Fibroblast of villous mesenchyme (primary cell): ENCODE measurements at places on chromosomes 11 and 22. TPM values are rescaled to one million over a fixed set of nuclear protein-coding genes. Genes with fewer than 3 reads are reported as not detected.

- DNase-seq = no peak
Measured at GRCh38 chr22:26409719-26410335, 19.2 kb upstream of the ASPHD2 start.

DNA sequence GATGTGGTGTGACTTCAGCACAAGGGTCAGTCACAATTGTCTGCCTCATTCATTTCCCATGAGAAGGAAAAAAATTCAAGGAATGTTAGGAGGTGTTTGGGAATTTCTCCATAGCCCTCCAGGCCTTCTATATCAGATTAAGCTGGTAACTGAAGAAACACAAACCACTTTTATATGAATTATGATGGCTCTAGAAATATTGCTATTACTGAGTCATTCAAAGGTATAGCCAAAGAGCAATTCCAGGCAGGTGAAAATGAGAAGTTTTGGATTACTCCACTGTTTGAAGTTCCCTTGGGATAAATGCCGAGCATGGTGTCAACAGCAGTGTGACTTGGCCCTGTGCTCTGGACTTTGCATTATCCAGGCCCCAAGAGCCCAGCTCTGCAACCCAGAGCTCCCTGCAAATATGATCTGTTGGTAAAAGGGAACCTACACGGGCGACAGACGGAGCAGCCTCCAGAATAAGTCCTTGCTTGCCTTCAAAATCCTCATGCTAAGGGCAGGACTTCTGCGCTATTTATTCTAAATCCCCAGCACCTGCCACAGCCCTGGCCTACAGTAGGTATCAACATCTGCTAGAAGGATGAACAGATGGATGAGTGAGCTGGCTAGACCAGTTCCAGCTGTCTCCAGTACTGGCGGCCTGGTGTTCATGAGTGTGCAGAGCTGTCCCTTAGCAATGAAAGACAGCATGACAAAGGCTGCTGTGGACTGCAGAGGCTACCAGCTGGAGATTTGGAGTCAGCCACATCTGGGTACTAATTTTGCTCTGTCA, 67.5 kb upstream of the ZBED5 start:
- DNase-seq = no peak

GRCh38 chr11:34707462-34707840, 86.6 kb downstream of the EHF start:
- DNase-seq = no peak

- no peak for DNase-seq
Measured at GRCh38 chr11:45812581-45813548, 7.9 kb downstream of the SLC35C1 start.

Gene ZBED4
- total RNA-seq = 10.6 and 13.4 TPM in 2 replicates

DNA sequence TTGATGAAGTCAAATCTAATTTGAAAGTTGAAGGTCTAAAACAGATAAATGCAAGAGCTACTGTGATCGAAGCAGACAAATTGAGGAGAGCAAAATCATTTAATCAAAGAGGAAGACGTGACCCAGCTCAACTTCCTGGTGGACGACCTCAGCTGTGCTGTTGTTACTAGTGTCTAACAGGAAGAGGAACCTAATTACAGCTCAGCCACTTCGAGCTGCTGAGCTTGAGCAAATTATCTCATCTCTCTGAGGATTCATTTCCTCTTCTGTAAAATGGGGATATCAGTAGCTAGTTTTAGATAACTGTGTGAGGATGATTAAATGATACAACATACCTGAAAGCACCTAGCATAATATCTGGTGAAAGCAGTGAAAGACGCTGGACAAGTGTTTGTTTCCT, 48.6 kb upstream of the OLFML1 start:
- DNase-seq = no peak

Gene IGSF9B
- total RNA-seq = under 0.01 TPM in 1 of 2 replicates, not detected in the other

DNA sequence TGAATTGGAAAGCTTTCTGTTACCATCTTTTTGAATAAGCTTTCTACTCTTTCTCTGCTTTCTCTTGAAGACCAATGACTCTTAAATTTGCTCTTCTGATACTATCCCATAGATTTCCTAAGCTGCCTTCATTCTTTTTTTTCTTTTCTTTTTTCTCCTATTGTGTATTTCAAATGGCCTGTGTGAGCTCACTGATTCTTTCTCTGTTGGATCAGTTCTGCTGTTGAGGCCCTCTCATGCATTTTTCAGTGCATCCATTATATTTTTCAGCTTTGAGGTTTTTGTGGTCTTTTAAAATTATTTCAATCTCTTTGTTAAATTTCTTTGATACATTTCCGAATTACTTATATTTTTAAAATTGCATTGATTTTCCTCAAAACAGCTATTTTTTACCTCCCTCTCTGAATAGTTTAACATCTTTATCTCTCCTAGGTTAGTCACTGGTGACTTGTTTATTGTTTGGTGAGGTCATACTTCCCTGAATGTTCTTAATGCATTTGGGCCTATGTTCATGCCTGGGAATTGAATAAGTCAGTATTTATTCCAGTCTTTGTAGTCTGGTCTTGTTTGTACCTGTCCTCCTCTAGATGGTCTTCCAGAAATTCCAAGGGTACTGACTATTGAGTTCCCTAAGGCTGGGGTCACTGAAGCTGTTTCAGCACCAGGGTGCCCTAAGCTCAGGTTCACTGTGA, 110.6 kb upstream of the SERPIND1 start:
- no peak for DNase-seq

DNA sequence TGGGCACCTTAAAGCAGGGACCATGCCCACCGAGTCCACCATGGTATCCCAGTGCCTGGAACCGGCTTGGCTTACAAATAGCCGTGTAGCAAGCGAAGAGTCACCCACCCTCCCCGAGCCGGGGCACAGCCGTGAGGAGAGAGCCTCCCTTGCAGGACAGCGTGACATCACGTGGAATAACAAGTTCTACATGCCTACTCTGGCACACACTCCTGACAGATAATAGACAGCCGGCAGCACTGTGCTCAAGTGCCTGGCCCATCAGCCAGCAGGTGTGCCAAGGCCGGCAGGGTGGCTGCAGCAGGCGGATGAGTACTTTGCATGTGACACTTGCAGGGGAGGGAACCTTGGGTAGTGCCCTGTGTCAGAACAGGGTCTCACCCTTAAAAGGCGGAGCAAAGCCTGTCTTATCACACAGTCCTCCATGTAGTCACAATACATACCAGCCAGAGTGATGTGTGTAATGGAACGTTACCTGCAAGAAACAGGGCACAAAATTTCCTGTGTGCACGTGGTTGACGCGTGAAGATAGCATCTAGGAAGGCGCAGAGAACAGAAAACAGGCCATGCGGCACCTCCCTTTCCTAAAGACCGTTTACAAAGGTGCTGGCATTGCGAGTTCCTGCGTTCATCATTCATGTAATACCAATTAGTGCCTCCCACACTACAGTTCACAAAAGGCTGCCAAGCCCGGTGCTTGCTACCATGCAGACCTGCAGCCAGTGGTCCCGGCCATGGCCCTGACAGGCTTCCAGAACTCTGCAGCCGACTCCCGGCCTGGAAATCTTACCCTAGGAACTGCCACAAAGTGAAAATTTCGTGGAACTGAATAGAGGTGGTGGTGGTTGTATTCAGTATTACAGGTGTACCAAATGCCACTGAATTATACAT, 16.4 kb downstream of the TOM1 start:
- DNase-seq = no peak

GRCh38 chr11:60128376-60128775, 39.9 kb downstream of the MS4A2 start:
- DNase-seq = no peak

- DNase-seq = no peak
Measured at GRCh38 chr22:23781065-23781464, 5.7 kb upstream of the SMARCB1 start.

Gene RIC3
- total RNA-seq = under 0.01 TPM in 1 of 2 replicates, not detected in the other

DNA sequence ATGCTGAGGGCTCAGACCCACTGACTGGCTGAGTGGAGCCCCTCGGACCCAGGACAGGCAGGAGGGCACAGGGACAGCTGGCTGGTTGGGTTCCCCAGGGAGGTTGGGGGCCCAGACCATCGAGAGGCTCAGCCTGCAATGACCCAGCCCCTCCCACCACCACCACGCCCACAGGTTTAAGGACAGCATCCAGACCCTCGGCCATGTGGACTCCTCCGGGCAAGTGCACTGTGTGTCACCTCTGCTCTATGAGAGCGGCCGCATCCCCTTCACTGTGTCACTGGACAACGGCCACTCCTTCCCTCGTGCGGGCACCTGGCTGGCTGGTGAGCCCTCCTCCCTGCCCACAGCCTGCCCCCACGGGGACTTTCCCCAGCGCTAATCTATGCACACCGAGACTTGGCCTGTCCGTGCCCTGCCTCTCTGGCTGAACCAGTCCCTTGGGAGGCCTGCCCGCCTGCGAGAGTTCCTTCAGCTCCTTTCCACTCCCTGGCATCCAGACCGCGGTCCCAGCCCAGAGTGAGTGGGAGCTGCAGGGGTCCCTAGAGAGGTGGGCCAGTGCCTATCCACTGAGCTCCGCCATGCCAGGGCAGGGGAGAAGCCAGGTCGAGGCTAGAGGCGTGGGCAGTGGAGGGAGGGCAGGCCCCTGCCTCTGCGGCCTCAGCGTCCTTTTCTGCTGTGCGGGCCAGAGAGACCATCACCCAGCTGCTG, 2.2 kb downstream of the SUSD2 start:
- DNase-seq = no peak

DNA sequence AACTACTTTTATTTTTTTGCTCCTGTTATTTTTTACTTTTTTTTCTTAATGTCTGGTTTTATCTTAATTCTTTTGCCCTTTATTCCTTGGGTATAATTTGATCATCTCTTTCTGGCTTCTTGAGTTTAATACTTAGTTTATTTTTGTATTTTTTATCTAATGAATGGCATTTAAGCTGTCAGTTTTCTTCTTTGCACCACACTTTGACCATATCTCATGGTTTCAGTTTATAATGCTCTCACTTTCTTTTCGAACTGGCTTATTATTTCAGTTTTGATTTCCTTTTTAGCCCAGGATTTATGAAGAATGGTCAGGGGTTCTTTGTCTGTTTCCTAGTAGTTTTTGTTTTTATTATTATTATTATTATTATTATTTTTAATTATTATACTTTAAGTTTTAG, 48.3 kb downstream of the QSER1 start:
- DNase-seq = no peak

DNA sequence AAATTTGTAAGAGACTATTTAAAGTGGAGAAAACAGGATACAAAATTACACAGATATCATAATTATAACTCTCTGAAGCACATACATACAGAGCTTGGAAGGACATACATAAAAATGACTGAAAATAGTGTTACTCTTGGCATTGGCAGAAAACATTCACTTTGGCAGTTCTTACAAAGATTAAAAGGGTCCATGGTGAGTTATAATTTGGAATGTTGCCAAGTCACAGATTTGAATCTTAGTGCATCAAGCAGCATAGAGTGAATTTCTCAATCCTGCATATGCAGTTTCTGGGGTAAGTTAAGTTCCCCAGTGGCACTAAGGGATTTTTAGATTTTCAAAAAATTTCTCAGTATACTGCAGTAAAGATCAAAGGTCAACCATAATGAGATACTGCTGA, 115.9 kb downstream of the CCDC81 start:
- no peak for DNase-seq

DNA sequence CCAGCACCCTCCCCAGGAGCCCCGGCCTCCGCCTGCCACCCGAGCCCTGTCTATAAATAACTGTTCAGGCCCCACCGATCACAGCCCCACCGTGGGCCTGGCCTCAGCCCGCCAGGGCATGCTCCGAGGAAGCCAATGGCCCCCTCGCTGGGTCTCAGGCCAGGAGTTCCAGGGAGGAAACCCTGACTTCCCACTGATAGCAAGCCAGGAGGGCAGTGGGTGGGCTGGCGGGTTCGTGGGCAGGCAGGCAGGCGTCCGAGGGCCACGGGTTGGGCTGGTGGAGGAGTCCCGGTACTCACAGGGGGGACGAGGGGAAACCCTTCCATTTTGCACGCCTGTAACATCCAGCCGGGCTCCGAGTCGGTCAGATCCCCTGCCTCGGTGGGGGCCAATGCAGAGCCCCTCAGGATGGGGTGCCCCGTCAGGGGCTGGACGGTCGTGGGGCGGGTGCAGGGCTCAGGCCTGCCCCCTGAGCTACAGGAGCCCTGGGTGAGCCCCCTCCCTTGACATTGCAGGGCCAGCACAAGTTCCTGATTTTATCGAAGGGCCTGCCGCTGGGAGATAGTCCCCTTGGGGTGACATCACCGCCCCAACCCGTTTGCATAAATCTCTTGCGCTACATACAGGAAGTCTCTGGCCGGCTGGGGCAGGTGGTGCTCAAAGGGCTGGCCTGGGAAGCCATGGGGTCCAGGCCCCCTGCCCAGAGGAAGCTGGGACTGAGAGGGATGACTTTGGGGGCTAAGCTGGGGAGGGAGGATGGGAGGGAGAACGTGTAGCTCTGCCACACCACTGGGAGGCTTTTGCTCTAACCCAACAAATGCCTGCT, at the start of gene SPI1:
TSS of gene SPI1 (minus strand) at position 538 of the 826 bp plus-strand sequence. CDS start at position 344, 194 bp downstream.
- DNase-seq = no peak

DNA sequence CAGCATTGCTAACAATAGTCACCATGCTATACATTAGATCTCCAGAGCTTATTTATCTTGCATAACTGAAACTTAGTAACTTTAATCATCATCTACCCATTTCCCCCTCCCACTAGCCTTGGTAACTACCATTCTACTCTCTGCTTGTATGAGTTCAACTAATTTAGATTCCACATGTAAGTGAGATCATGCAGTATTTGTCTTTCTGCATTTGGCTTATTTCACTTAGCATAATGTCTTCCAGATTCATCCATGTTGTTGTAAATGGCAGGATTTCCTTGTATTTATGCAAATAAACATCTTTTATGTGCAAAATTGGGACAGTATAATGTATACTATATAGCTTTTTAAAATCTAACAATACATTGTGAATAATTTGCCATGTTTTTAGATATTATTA, 66.0 kb upstream of the ZBED5 start:
- DNase-seq = no peak

GRCh38 chr11:75184051-75184450, 33.1 kb downstream of the SLCO2B1 start:
- no peak for DNase-seq

DNA sequence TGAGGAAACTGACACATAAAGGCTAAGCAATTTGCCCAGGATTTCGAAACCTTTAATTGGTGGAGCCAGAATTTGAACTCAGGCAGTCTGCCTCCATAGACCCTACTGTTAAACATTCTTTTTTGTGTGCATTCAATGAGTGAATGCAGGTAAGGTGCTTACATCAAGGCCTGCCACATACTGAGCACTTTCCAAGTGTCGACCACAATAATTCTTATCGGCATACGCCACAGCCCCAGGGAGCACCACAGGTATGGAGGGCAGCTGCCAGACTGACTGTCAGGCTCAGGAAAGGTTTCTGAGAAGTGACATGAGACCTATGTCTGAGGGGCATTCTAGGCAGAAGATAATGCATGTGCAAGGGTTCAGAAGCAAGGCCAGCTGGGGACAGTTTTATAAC, 334.7 kb upstream of the NARS2 start:
- no peak for DNase-seq

GRCh38 chr11:39037611-39038010, 2421.8 kb downstream of the LRRC4C start:
- no peak for DNase-seq

Gene SCGB1D2
- total RNA-seq = not detected in 2 replicates

DNA sequence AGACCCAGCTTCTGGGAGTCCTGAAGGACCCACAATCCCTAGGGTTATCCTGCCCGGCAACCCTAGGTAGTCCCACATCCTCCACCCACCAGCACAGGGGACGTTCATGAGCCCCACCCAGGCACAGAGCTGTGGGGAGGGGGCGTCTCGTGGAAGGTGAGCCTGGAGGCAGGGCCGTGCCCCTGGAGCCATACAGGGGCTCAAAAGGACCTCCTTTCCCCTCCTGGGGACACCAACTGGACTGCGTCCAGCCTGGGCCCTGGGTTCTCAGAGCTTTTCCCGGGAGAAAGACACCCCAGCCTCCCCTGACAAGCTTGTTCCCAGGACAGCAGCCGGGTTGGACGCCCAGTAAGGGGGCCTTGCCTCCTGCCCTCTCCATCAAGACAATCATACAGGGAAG, 78.4 kb downstream of the BRD1 start:
- DNase-seq = no peak

- DNase-seq = peak; percentile 59
Measured at GRCh38 chr11:57779276-57779675, 17.7 kb downstream of the CTNND1 start.
